ENCODE measurements at places on chromosomes 5 and 9. TPM values are rescaled to one million over a fixed set of nuclear protein-coding genes. Genes with fewer than 3 reads are reported as not detected.

- DNase-seq = no peak
Measured at GRCh38 chr9:36721846-36722588, 149.3 kb downstream of the MELK start.

CFAP90 gene
- total RNA-seq = not detected

SHOC1 gene
- total RNA-seq = 1.1 TPM

MARVELD2 gene
- total RNA-seq = 21.6 TPM

FABP6 gene
- total RNA-seq = 8.5 TPM

FAM153A gene
- total RNA-seq = not detected

PCDHGB4 gene
- total RNA-seq = not detected

AGXT2 gene
- not detected for total RNA-seq

KLF4 gene
- 92.8 TPM for total RNA-seq

- peak; percentile 38 for DNase-seq
Measured at GRCh38 chr9:108813951-108814601, 41.7 kb downstream of the ACTL7B start.

GRCh38 chr9:748861-749497, 92.5 kb upstream of the DMRT1 start:
- DNase-seq = no peak

GRCh38 chr9:134358026-134358661, 31.9 kb downstream of the RXRA start:
- DNase-seq = no peak

GRCh38 chr5:133106761-133107572, 55.2 kb downstream of the HSPA4 start:
- DNase-seq = no peak

DNA sequence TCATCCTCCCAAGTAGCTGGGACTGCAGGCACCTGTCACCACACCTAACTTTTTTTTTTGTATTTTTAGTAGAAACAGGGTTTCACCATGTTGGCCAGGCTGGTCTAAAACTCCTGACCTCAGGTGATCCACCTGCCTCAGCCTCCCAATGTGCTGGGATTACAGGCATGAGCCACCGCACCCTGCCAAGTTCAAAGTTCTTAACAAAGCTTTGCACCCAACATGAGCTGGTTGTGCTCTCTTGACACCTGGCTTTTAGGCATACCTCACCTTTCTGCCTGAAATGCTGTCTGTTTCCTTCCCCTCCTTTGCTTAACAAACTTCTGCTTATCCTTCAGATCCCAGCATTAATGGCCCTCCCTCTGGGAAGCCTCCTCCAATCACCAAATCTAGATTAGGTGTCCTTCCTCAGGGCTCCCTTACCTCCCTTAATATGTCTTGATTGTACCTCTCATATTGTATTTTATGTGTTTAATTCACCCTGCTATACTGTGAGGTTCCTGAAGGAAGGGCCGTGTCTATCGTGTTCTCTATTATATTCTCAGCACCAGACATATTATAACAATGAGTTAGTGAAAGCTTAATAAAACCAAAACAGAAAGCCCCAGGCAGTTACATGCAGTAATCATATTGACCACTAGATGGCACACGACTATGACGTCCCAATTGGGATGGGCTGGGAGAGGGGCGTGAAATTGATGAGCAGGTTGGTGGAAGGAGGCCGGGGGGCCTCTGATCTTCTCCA, 62.9 kb upstream of the PPARGC1B start:
- DNase-seq = peak; percentile 57

- DNase-seq = no peak
Measured at GRCh38 chr9:132894862-132895835, 16.5 kb downstream of the SPACA9 start.

- no peak for DNase-seq
Measured at GRCh38 chr5:177471610-177472356, 1.7 kb downstream of the DBN1 start.

KIF12 gene
- 6.4 TPM for total RNA-seq

DNA sequence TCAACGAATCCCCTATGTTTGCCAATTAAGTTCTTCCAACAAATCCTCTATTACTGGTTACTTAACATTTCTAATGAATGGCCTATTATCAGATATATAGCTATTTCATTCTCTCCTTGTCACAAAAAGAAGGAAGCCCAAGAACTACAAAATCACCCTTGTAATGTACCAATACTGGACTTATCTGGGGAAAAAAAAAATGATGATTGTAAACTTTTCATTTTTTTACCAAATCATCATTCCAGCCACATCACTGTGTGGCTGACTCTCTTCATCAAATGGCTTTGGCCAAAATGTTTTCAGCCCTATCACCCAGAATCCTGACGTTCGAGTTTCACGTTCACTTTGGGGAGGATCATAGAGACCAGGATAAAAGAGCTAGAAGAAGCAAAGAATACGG, 216.7 kb downstream of the ACTL7B start:
- no peak for DNase-seq

DNA sequence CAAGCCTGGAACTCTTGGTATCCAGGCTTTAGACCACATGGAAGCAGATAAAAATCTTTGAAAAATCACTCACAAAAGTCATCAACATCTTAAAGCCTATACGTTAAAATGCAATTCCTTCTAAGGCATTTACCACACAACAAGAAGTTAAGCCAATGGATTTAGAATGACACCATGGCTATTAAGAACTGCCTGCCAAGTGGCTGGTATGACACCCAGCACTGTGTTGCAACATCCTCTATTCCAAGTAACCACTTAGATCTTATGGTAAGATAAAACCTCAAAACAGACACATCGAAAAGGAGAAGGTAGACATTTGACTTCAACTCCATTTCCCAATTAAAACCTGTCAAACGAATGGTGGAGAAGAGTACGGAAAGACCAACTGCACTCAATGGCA, 344.2 kb upstream of the SLC30A5 start:
- no peak for DNase-seq

TAF1L gene
- total RNA-seq = not detected

GRCh38 chr9:107361816-107362215, 78.7 kb downstream of the RAD23B start:
- no peak for DNase-seq

DNA sequence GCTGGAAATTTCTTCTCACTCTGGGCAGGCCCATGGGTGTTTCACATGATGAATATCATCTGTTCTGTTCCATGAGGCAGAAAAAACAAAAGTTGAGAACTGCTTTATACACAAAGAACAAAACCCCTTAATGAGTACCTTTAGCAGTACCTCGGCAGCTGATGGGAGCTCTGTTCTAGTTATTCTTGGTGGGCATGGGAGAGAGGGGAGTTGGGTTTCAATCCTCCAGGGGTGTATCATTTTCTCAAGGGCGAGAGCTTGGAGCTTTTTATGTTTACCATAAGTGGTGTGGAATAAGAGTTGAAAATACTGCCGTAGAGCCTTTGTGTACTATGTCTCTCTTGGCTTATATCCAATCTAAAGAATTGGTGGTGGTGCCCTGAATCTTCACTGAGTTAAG, 103.3 kb upstream of the ZNF608 start:
- no peak for DNase-seq

- no peak for DNase-seq
Measured at GRCh38 chr9:71816916-71817451, 48.7 kb upstream of the CEMIP2 start.

- DNase-seq = no peak
Measured at GRCh38 chr5:108615216-108615615, 132.5 kb upstream of the FER start.

TNFSF8 gene
- total RNA-seq = not detected

GRCh38 chr5:150234576-150235499, 45.0 kb downstream of the SLC6A7 start:
- DNase-seq = no peak

DNA sequence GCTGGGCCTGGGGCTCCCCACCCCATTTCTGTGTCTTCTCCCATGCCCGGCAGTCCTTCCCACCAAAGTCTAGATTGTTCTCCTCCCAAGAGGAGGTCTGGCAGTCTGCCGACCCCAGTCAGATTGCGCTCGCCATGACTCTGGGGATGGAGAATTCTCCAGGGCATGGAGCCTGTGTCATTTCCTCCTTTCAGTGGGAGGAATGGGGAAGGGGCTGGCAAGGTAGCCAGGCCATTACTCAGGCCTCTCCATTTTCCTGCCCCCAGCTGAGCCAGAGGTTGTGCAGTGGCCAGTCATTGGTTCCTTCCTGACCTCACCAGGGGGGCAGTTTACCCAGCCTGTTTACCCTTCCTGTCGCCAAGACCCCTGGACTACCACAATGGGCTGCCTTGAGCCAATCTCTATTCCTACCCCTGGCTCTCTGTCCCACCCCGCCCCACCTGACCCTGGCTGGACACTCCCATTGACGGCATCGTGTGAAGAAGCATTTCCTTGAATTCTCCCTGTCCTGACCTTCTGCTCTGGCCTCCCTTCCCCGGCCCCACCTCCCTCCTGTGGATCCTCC, 628 bp downstream of the SYNPO start:
- no peak for DNase-seq

DNA sequence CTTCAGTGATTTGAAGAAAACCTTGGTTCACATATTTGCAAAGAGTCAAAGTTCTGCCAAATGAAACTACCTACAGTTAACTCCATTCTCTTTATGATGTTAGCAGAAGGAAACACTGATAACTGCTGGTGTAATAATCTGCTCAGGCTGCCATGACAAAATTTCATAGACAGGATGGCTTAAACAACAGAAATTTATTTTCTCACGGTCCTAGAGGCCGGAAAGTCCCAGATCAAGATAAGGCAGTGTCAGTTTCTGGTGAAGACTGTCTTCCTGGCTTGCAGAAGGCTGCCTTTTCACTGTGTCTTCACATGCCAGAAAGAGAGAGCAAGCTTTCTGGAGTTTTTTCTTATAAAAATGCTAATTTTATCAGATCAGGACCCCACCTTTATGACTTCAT, 102.4 kb upstream of the PARP8 start:
- no peak for DNase-seq

DNA sequence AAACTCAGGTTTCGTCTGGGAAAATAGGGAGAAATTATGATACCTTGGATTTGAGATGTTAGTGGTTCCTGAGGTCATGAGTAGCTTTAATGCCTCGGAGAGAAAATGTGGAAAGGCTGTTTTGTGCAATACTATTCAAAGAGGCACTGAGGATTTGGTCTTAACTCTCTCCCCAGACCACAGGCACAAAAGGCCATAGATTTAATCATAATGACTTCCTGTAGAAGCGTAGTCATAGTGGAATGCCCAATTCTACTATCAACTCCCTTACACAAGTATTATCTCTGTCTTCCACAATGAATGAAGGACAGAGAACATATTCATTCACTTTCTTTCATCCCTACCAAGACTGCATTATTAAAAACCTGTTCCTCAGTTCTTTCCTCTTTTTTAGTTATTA, 153.0 kb upstream of the FTMT start:
- DNase-seq = no peak

MINAR2 gene
- not detected for total RNA-seq

- no peak for DNase-seq
Measured at GRCh38 chr5:65111961-65112658, 343.4 kb downstream of the CWC27 start.

DNA sequence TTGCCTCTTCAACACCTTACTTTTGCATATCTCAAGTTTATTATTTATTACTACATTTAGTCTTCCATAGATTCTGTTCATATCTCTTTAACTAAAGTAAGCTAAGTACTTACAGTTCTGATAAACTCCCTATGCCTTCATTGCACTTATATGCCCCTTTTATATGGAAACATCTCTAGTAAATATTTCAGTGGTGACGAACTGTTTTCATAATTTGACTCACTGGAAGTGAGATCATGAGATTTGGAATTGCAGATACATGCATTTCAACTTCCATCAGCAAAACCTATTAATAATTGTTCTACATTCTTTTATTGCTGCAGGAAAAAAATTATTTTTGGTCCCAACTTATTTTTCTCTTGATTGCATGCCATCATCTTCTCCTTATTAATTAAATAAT, 263.5 kb downstream of the CD180 start:
- DNase-seq = no peak

DNA sequence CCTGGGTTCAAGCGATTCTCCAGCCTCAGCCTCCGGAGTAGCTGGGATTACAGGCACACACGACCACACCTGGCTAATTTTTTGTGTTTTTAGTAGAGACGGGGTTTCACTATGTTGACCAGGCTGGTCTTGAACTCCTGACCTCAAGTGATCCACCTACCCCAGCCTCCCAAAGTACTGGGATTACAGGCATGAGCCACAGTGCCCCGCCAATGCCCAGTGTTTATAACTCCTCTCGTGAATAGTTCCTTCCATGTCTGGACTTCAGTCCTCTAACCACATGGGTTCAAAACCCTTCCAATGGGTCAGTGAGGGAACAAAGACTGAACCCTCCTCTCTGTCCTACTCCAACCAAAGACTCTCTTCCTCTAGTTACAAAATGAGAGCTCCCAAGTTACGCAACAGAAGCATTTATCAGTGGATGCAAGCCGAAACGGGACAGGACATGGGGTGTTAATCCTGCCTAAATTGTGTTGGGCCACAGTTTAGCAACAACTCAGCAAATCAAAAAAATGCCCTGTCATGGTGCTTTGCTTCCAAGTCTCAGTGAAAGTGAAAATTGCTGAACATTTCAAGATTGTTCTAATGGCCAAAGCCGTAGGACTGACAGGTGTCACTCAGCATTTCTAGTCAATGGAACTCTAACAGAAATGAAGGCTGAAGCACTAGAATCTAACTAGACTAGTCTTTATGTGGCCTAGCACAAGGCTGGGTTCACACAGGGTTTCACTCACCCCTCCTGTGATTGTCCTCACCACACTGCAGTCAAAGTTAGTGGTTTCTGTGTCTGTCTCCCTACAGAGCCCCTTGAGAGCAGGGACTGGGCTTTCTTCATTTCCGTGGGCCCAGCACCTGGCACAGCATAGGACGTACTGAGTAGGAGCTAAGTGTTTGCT, 3.2 kb upstream of the TMEM245 start:
- no peak for DNase-seq

GRCh38 chr5:107500347-107500746, 170.4 kb downstream of the EFNA5 start:
- DNase-seq = no peak

DNA sequence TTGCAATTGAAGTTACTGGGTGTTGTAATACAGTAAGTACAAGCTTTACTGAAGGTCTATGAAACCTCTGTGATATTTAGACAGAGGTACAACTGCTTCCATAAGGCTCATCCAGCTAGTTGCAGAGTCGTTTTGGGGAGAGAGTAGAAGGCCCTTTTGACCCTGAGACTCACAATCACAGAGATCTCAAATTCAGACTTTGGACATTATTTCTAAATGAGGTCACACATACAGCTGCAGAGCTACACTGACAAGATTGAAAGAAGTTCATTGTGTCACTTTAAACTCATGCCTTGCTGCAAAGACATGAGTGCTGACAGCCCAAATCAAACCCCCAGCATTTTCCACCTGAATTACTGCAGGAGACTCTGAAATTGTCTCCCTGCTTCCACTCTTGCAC, 205.9 kb upstream of the TMEM161B start:
- DNase-seq = no peak

DNA sequence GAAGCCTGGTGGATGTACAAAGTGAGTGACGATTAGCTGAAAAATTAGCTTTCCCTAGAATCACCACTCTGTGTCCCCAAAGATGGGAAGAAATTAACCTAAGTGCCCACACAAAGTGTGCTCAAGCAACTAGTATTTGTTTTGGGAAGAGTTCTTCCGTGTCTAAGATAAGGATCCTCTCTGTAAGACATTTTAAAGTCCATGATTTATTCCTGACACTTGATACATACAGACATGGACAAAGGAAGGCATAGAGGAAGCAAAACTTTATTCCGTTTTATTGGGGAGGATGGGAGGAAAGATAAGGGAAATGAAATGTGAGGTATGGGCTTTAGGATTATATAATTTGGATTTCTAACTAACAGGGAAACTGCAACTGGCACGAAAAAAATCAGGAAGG, 1772.6 kb downstream of the EFNA5 start:
- DNase-seq = no peak

GRCh38 chr5:83947763-83948162, 227.1 kb upstream of the HAPLN1 start:
- no peak for DNase-seq

Data from HCT116 (cell line).